T-cell (primary cell): ENCODE measurements at places on chromosomes 6 and 20. TPM values are rescaled to one million over a fixed set of nuclear protein-coding genes. Genes with fewer than 3 reads are reported as not detected.

DNA sequence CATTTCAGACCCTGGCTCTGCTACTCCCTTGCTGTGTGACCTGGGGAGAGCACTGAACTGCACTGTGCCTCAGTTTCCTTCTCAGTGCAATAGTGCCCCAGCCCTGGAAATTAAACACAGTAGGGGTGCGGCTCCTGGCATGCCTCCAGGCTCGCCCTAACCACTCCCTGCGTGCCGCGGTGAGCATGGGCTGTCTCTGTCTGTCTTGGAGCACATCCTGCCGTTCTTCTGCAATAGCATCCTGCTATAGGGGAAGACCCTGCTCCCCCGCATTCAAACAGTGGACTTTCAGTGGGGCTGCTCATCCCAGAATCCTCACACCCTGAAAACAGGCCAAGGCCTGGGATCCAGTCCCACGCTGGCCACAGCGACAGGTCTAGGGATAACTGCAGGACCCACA lies 129.5 kb downstream of the FOXC1 start:
- no peak for DNase-seq

The HACE1 gene
- 12.0 TPM for total RNA-seq

DNA sequence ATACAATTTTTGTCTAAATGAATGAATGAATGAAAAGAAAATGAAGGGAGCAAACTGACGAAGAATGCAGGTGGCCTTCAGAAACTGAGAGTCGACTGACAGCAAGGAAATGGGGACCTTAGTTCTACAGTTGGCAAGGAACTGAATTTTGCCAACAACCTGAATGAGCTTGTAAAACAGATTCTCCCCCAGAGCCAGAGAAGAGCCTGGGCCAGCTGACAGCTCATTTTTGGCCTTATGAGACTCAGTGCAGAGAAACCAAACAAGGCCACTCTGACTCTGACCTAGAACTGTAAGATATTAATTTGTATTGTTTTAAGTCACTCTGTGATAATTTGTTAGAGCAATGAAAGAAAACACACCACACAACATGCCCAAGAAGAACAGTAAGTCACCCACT lies 21.8 kb downstream of the MAN1A1 start:
- no peak for DNase-seq

The EPPIN gene
- total RNA-seq, result not detected

DNA sequence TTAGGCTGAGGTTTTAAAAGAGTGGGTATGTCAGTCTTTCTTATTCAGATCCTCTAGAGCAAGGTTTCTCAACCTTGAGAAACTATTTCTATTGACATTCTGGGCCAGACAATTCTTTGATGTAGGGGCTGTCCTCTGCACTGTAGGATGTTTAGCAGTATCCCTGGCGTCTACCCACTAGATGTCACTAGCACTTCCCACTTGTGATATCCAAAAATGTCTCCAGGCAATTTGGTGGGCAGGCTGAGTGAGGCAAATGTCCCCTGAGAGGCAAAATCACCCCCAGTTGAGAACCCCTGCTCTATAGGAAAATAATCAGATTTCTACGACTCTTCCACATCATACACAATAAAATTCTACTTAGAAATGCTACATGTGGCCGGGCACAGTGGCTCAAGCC lies 7.7 kb upstream of the ZKSCAN8 start:
- peak; percentile 61 for DNase-seq

DNA sequence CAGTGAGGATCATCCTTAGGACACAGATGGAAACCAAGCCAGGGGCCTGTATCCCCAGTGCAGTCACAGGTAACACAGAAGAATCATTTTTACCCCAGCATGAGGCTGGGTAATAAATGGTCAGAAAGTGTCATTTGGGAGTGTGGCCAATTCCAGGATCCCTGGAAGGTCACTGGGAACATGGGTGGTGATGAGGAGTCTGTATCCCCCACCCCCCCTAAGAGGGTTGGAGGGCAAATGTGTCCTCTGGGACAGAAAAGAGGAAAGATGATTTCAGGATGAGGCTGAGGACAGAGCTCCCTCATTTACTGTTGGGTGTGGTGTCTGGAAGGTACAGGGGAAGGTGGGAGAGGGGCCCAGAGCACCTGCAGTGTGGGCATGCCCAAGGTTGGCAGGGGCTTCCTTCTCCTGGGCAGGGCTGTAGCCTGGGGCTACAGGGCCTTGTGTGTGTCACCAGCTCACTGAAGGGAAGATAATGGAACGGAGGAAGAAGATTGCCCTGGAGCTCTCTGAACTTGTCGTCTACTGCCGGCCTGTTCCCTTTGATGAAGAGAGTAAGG lies 34.5 kb downstream of the PLCG1 start:
- no peak for DNase-seq

- DNase-seq, result peak; percentile 29
Measured at GRCh38 chr6:31402324-31403282, 792 bp upstream of the MICA start.

GRCh38 chr6:138814179-138814834 lies 18.4 kb downstream of the ECT2L start:
- DNase-seq, result no peak

GRCh38 chr6:146300521-146300920 lies 243.1 kb upstream of the RAB32 start:
- no peak for DNase-seq

- no peak for DNase-seq
Measured at GRCh38 chr6:157887892-157888291, 64.8 kb downstream of the SNX9 start.

DNA sequence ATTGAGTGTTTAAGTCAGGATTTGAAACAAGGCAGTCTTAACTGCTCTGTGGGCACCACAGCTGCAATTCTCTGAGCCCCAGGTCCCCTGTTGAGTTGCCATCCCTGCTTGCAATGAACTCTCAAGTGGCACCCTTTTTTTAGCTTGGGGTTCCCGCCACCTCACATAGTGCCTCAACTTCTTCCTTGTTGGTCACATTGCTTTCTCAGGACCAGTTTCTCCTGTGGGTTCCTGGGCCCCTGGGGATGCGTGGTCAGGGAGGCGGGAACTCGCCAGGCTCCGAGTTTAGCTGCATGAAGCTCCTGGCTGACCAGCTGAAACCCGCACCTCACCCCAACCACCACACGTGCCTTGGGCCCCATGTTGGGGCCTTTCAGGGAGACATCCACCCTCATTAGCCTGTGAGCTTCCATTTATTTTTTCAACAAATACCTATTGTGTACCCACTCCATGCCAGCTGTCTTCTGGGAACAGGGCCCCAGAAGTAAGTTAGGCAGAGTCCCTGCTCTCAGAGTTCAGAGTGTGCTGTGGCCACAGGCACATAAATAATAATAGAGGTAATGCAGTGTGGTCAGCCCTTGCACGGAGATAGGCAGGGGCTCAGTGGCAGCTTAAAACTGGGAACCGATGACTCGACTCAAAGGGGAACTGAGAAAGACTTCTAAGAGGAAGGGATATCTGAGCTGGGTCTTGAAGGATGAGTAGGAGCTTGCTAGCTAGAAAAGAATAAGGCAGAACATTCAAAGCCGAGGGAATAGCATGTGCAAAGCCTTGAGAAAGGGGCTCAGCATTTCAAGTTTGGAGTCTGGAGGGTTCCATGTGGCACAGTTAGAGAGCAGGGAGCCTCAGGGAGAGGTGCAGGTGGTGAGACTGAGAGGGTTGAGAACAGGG lies 33.9 kb upstream of the FAM83D start:
- no peak for DNase-seq

The TRAPPC3L gene
- not detected for total RNA-seq

The C6orf118 gene
- total RNA-seq, result not detected

DNA sequence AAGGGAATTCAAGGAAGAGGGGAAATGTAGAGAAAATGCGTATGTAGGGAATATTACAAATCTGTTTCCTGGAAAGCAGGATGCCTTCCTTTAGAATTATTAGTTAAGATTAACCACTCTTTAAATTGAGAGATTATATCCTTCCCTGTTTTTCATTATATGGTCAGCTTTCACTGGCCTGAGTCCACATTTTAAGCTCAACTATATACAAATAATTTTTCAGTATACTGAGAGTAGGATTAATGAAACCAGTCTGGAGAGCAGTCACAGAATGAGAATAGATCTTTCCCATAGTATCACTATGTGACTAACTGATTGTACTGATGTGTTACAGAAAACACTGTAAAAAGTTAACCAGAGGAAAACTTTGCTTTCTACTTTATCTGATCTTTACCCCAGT lies 306.3 kb downstream of the LAMA2 start:
- no peak for DNase-seq

DNA sequence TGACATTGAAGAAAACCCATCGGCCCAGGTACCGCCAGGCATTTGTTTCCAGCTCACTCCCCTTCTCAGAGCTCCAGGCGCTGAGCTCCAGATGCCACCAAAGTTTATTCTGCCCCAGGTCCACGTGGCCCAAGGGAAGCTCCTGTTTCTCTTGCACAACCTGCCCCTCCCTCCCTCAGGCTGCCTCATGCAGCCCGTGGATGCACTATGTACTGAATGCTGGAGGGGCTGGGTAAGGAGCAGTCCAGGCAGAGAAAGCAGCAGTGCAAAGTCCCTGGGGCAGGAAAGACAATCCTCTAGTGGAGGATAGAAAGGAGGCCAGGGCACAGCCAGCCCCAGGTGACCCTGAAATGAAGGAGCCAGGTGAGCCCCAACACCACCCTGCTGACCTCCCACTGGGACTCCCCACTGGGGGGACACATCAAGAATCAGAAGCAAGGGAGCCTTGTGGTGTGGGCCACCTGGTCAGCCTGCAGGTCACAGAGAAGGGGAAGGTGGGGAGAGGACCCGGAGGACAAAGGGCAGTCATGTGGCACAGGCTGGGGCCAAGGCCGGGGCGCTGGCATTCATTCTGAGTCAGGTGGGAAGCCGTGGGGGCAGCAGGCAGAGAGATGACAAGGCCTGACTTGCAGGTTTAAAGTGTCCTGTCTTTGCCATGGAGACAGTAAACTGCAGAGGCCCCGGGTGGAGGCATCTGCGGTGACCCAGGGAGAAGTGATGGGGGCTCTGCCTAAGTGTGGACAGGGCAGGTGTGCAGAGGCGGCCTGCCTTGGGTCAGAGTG lies 230.1 kb downstream of the PREX1 start:
- no peak for DNase-seq

DNA sequence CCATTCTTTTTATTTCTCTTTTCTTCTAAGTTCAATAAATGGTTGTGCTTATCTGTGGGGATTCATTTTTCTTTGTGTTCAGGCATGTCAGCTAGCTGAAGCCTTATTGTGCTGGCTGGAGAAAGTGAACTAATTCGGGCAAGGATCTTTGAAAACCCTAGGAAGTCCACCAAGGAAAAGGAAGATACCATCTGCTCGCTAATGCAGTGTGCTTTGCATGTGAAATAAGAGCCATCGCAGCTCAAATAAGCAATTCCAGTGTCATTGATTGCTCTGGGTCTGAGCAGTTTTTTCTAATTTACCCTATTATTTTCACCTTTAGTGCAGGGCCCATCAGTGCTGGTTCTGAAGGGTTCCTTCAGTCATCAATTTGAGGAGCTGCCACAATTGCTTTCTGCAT lies 309.4 kb upstream of the SOX4 start:
- no peak for DNase-seq

DNA sequence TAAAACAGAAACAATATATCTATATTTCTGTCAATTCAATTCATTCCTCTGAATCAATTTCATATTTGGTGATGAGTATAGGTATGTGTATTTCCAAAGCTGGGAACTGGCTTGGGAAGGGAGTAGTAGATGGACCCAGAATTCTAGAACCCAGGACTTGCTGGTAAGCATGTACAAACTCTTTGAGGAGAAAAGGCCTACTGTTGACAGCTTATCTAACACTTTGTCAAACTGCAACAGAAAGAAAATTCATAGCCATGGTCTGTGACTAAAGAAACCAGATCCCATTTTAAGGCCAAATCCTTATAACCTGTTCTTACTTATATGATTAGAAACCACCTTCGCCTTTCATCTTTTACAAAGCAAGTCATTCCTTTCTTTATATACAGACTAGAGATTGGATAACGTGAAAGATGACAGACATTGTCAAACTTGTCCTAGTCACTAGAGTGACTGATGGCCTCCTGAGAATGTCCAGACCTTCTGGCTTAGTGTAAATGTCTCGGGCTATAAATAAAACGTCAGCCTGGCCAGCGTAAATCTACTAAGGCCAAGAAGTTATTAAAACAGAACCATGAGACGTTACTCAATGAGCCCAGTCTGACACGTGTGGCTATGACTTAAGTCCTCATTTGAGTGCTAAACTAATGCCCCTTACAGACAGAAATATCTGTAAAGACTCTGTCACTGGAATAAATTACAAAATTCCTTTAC lies 152.3 kb downstream of the ALDH8A1 start:
- DNase-seq, result no peak

DNA sequence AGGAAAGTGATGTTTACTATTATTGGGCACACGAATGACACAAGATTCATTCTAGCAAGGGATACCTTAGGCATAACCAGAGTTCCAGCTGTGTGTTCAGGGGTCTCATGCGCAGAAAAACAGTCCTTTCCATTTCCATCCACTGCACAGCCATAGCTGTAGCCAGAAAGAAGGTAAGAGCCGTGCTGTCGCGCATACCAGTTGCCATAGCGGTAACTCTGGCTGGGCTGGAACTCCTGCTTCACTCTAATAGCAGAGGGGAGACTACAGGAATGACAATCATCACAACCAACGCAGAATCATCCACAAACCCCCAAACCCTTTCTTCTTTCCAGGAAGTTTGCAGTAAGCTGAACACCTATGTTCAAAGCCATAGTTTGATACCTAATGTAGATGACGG lies 7.5 kb downstream of the C6orf52 start:
- no peak for DNase-seq

The PPP1R16B gene
- total RNA-seq, result 50.2 TPM

DNA sequence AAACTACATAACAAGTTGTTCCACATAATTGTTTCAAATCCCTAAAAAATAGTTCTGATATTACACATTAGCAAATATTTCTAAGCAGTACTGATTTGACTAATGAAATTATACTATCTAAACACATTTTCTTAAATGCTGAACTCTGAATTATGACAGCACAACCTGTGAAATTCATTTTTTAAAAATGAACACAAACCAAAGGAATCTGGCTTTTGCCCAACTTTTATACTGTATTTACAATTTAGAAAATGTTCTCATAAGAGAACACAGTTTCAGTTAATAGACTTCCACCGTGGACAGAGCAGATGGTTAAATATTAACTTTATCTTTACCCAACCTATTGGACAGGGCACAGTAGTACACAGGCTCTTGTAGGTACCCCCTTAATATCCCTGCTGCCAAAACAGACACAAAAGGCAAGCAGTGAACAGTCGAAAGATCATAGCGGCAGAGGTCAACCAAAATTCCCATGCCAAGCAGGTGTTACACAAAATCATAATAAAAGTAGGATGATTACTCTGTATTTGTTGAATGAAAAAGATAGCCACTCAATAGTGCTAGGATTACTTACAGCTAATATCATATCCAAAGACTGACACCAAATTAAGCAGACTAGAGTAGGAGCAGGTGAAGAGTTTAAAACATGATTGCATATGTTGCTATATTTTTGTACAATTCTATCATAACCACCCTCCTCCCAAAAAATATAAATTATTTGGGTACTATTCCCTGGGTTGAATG lies 122.5 kb downstream of the RNGTT start:
- no peak for DNase-seq

- no peak for DNase-seq
Measured at GRCh38 chr20:49138431-49138830, 49.7 kb downstream of the STAU1 start.

The LPA gene
- total RNA-seq, result 0.09 TPM

GRCh38 chr6:163963205-163964120 lies 548.9 kb downstream of the QKI start:
- DNase-seq, result no peak

The FAM209A gene
- total RNA-seq, result 3.7 TPM

The ASIP gene
- total RNA-seq, result not detected

The C6orf62 gene
- 146 TPM for total RNA-seq

GRCh38 chr6:68975816-68976215 lies 340.7 kb downstream of the ADGRB3 start:
- no peak for DNase-seq

The EEF1A2 gene
- 0.96 TPM for total RNA-seq

The BYSL gene
- 3.5 TPM for total RNA-seq

GRCh38 chr20:31927627-31928159 lies 24.2 kb downstream of the PDRG1 start:
- DNase-seq, result no peak
